Kidney epithelial cell (primary cell): ENCODE measurements at places on chromosomes 5 and 9.

- no peak for DNase-seq
These were observed 610.3 kb upstream of the KLF4 start for GRCh38 chr9:108099854-108100253.

- no peak for DNase-seq
These were observed at the start of gene PSD2 for GRCh38 chr5:139795074-139796001. TSS of gene PSD2 (plus strand) at chr5:139795808. CDS start at chr5:139809441, 13,633 bp downstream.

DNA sequence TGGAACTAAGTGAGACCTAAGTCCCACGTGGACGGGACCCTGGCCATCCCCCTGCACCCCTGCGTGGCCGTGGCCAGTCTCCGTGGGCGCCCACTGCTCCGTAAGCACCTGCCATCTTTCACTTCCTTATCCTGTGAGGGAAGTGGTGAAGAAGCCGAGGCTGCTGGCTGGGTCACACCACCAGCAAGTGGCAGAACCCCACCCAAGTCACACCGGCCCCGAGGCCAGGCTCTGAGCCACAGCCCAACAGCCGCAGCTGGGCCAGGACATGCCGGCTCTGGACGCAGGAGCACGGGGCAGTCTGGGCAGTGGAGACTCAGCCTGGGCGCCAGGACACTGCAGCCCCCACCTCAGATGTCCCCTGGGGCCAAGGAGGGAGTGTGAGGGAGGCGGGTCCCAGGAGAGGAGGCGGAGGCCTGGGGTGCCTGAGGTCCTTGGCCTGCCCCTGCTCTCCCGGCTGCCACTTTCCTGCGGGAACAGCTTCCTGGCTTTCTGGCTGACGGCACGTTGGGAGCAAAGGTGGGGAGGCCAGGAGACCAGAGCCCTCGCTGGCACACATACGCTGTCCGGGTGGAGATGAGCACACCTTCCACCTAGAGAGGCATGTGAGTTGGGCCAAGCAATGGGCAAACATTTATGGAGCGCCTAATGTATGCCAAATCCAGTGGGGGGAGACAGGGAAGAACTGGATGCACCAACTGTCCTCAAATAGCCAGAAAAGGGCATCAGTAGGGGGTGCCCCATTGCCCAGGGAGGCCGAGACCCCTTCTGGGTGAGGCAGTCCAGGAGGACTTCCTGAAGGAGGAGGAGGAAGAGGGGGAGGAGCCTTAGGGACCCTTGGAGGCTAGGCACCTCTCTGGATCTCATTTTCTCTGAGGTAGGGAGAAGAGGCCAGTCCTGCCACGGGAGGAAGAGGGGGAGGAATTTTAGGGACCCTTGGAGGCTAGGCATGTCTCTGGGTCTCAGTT, 43.9 kb upstream of the EGFL7 start:
- no peak for DNase-seq

GRCh38 chr5:91269198-91269597, 113.9 kb downstream of the ARRDC3 start:
- no peak for DNase-seq

DNA sequence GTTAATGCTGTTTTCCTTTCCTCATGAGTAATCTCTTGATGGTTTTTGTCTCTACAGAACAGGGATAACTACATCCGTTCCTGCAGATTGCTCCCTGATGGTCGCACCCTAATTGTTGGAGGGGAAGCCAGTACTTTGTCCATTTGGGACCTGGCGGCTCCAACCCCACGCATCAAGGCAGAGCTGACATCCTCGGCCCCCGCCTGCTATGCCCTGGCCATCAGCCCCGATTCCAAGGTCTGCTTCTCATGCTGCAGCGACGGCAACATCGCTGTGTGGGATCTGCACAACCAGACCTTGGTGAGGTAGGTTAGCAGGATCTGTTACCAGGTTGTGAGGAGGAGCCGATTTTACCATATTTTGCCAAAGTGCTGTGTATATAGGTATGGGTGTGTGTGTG, 148.2 kb downstream of the TLE4 start:
- DNase-seq: no peak

- DNase-seq: no peak
These were observed 49.3 kb downstream of the GADD45G start for GRCh38 chr9:89654025-89654662.

DNA sequence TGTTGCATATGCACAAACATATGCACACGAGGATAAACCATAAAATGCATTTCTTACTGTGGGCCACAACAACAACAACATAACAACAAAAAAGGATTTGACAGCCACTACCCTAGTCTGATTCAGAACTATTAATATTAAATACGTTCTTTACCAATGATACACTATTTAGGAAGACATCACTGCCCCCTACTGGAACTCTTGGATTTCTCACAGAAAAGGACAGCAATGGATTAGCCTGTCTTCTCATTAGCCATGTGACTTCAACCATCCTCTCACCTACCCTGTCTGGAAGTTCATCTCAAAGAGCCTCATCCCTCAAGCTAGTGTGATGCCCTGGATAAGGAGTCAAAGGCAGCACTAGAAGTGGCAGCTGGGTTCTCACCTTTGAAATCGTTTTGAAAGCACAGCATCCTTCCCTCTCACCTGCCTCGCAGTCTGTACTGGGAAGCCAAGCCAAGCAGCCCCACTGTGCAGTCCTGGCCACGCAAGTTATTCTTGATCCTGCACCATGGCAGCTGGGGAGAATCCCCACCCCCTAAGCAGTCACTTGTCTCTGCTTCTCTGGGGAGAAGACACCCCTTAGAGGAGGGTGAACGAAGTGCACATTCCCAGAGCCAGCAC, 64.6 kb downstream of the SH3TC2 start:
- DNase-seq: no peak

DNA sequence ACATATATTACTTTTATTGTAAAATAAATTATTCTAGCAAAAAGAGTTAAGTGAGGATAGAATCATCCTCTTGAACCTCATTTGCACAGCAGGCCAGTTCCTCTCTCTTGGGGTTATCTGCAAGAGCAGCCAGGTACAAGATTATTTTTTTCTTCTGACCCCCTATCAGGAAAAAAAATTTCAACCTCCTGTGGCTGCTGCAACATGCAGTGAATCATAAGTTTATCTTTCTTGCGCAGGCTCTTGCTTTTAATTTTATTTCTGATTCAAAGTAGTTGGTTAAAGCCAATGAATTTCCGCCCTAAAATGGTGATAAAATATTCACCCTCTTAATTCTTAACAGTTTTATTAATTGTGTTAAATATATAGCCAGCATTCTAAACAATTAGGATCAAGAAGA, 69.7 kb upstream of the PPP3R2 start:
- DNase-seq: no peak

DNA sequence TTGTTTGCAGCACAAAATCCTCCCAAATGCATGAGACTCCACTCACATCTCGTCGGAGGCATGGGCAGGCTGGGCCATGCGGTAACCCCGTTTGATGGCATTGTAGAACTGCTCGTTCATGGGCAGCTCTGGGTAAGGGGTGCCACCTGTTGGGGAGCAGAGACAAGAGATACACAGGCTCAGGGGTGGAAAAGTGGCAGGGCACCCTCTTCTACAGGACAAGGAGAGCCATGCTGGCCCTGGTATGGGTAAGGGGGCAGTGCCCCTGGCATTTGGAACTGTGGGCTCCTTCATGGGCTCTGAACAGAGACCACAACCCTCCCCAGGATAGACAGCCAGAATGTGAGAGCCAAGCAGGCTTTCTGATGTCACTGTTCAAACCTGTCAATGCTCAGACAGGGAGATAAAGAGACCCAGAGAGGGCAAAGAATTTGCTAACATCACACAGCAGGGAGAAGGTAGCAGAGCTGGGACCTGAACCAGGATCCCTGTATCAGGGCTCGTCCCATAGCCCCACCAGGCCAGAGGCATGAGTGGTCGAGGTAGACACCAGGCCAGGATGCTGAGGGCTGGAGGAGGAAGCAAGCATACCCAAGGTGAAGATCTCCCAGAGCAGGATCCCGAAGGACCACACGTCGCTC, 33.2 kb upstream of the CSF1R start:
- DNase-seq: no peak

GRCh38 chr5:14251733-14252132, 108.6 kb downstream of the TRIO start:
- no peak for DNase-seq

GRCh38 chr5:66518753-66519152, 77.4 kb upstream of the MAST4 start:
- no peak for DNase-seq

DNA sequence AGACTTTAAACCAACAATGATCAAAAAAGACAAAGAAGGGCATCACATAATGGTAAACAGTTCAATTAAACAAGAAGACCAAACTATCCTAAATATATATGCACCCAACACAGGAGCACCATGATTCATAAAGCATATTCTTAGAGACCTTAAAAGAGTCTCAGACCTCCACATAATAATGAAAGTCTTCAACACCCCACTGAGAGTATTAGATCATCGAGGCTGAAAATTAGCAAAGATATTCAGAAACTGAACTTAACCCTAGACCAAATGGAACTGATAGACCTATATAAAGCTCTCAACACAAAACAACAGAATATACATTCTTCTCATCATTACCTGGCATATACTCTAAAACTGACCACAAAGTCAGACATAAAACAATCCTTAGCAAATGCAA, 11.7 kb upstream of the SPINK14 start:
- DNase-seq: no peak

- DNase-seq: no peak
These were observed 2.4 kb downstream of the MLANA start for GRCh38 chr9:5893134-5893505.

GRCh38 chr9:99037769-99038483, 67.0 kb upstream of the TGFBR1 start:
- no peak for DNase-seq

DNA sequence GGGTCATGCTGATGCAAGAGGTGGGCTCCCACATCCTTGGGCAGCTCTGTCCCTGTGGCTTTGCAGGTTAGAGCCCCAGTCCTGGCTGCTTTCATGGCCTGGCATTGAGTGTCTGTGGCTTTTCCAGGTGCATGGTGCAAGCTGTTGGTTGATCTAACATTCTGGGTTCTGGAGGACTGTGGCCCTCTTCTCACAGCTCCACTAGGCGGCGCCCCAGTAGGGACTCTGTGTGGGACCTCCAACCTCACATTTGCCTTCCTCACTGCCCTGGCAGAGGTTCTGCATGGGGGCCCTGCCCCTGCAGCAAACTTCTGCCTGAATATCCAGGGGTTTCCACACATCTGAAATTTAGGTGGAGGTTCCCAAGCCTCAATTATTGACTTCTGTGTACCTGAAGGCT, 150.1 kb downstream of the NNT start:
- no peak for DNase-seq

GRCh38 chr5:15547261-15547839, 47.4 kb downstream of the FBXL7 start:
- no peak for DNase-seq

GRCh38 chr9:105236261-105236660, 8.2 kb upstream of the SLC44A1 start:
- no peak for DNase-seq

- no peak for DNase-seq
These were observed 419.6 kb downstream of the EFNA5 start for GRCh38 chr5:107251151-107251550.

- no peak for DNase-seq
These were observed 411.1 kb upstream of the MPDZ start for GRCh38 chr9:13690595-13690994.

DNA sequence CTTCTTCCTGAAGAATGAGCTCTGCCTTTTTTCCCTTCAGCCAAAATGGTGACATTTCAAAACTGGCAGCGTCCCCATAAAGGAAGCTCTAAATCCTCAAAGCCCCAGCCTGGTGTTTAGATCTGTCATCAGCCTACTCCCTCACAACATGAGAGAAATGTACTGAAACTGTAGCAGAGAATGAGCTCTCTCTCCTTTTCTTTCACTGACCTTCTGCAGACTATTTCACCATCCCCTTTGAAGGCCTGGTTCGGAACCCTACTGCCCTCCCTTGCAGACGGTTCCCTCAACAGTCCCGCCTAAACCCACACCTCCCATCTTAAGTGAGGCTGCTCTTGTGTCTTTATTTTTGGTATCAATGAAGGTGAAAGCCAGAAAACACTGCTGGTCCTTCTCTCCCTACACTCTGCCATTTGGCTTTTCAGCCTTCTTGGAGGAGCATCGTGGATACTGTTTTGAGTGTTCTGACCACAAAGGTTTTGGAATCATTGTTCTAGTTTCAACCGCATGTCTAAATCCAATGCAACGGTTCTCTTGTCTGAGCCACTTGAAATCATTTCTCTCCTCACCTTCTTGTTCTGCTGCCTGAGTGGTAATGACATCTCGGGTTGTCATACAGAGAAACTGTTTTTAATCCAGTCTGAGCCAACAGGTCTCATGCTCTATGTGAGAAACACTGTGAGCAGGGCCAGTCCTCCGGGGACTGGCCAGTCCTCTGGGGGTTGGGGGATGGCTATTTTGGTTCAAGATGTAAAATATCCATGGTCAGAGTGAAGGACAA, 39.0 kb downstream of the ITK start:
- DNase-seq: no peak

- no peak for DNase-seq
These were observed 67.7 kb upstream of the FCN1 start for GRCh38 chr9:134985451-134985850.

DNA sequence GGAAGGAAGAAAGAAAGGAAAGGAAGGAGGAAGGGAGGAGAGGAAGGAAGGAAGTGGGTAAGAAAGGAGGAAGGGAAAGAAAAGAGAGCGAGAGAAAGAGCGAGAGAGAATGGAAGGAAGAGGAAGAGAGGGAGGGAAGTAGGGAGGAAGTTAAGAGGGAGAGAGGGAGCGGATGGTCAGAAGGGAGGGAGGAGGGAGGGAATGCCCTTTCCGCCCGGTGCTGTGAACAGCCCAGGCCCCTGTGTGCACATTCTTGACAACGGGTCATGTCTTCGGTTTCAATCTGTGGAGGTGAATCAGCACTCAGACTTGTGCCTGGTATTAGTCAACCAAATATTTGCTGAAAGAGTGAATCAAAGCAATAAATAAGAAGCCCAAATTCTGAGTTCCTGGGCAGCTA, 39.2 kb downstream of the PRUNE2 start:
- peak; percentile 76 for DNase-seq

DNA sequence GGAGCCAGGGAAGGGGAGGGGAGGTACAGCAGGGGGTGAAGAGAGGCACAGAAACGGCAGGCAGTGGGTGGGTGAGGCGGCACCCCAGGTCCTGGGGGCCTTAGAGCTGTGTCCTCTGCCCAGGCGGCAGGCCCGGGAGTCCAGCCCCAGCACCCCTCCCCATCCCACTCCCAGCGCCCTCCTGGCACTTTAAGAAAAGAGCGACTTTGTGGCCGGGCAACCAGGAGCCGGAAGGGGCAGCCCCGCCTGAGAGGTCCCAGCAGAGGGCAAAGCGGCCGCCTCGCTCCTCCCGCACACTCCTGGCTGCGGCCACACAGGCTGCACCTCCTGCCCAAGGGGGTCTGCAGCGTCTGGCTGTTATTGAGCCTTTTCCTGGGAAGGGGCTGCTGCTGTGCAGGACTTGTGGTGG, 42.6 kb downstream of the NACC2 start:
- peak; percentile 9 for DNase-seq

DNA sequence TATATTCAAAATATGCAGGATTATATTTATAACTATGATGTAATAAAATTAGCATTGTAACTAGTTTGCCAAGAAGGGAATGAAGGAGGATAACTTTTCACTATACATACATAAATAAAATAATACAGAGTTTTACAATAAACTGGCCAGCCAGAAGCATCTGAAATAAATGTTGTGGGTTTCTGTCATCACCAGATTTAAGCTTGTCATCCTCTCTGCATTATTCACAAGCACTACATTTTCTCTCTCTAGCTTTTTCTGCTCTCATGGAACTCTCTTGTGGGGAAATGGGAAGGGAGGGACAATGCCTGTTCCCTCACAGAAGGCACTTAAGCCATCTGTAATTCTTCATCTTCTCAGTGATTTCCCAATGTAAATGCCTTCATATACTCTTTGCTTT, 626.8 kb downstream of the SEMA5A start:
- no peak for DNase-seq

- no peak for DNase-seq
These were observed 63.9 kb upstream of the OR2K2 start for GRCh38 chr9:111393971-111394370.

GRCh38 chr5:158821331-158821730, 278.4 kb downstream of the EBF1 start:
- no peak for DNase-seq
